ENCODE measurements at places on chromosomes 7 and 10.

GRCh38 chr7:76053461-76053860 lies 5.6 kb downstream of the MDH2 start:
- DNase-seq = no peak

- DNase-seq = no peak
Observed at GRCh38 chr7:22992874-22993840, 20.8 kb downstream of the HYCC1 start.

GRCh38 chr10:30466445-30466844 lies 32.5 kb downstream of the MAP3K8 start:
- no peak for DNase-seq

- DNase-seq = no peak
Observed at GRCh38 chr10:13720699-13721098, 133.9 kb downstream of the PRPF18 start.

DNA sequence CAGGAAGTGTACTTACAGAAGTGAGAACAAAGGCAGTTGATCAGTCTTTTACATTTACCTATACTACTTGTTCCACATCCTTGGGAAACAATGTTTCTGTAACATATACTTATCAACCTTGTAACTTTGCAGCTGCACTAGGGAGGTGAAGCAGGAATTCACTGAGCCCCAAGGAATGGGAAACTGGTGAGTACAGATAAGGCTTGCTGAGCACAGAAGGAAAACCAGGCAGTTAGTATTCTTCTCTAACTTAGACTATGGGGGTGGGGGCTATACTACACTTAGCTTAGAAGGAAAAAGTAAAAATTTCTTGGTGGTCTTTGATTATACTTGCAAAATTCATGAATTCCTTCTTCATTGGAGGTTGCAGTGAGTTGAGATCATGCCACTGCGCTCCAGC lies 6.9 kb upstream of the ZNF33A start:
- no peak for DNase-seq
